ENCODE measurements at places on chromosomes 2 and 18. TPM values are rescaled to one million over a fixed set of nuclear protein-coding genes. Genes with fewer than 3 reads are reported as not detected.

The ZBTB7C gene
- total RNA-seq, result not detected

The FHOD3 gene
- 16.0 TPM for total RNA-seq

The MPV17 gene
- total RNA-seq, result 80.5 TPM

The MAB21L4 gene
- total RNA-seq, result not detected

The CFAP65 gene
- not detected for total RNA-seq

The FBXO48 gene
- 0.18 TPM for total RNA-seq

The MAP2 gene
- 0.28 TPM for total RNA-seq

The CROCC2 gene
- not detected for total RNA-seq

The TDRD15 gene
- total RNA-seq, result not detected

The KATNAL2 gene
- 1.4 TPM for total RNA-seq

The RGPD4 gene
- not detected for total RNA-seq

The COL6A3 gene
- 1,501 TPM for total RNA-seq

The PLGLB1 gene
- 0.28 TPM for total RNA-seq

The RAB6C gene
- total RNA-seq, result not detected

The NYAP2 gene
- total RNA-seq, result not detected

The WNT10A gene
- not detected for total RNA-seq

The PTH2R gene
- total RNA-seq, result not detected

The C2orf72 gene
- total RNA-seq, result not detected

Measured in IMR-90 (cell line).